ENCODE measurements at places on chromosomes 5 and 9.

- no peak for DNase-seq
These were observed 41.9 kb upstream of the SLC36A1 start for GRCh38 chr5:151405334-151406160.

GRCh38 chr5:175922192-175922885, 45.8 kb downstream of the THOC3 start:
- no peak for DNase-seq

- DNase-seq: no peak
These were observed 470.2 kb downstream of the TMEM232 start for GRCh38 chr5:110256298-110256697.

- DNase-seq: no peak
These were observed 920.5 kb downstream of the TLE4 start for GRCh38 chr9:80492221-80492620.

All from activated CD8-positive, alpha-beta memory T cell treated with anti-CD3 and anti-CD28 coated beads for 24 hours (primary cell).